Ascending aorta (tissue), 2 donors: ENCODE measurements at places on chromosomes 1 and 21.

DNA sequence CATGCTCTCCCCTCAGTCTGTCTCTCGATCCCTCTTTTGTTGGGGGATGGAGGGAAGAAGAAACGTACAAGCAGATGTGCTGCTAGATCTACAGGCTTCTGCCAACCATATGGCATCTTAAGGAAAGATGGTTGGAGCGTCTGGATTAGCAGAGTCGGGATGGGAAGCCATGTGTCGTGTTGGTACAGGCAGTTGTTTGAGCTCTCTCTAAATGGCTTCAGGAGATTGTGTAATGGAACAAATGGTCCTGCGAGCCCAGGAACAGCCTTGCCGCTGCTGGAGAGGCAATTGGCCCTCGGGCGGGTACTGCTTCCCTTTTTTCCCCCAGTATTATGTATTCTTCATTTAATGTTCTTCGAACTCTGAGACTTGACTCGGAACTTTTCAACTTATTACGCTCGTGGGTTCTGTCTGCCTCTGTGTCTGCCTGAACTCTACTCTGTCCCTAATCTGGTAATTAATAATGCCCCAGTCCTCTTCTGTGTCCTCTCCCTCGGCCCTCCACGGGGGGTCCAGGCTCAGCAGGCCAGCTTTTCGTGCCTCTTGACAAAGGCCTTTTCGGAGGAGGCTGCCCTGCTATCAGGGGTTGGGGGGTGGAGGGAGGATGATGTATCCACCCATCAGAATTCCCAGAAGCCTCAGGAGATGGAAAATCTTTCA lies 215.3 kb downstream of the SDCCAG8 start:
- no peak for DNase-seq

GRCh38 chr1:234398849-234399381 lies 25.7 kb downstream of the COA6 start:
- no peak for DNase-seq

DNA sequence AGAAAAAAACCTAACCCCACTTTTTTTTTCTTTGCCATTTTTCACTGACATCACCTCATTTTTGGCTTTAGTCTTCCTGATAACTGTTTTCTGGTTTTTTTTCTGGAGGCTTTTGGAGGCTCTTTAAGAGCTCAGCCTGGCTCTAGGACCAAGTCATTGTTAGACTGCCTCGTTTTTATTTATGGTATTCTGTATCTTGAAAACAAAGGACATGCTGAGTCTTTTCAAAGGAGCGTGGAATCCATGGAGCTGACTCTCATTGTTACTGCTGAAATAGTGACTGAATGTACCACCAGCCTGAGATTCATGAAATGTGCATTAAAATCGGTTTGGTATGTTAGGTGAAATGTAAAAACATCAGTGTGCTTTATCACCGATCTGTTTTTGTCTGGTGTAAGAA lies 28.0 kb downstream of the RASAL2 start:
- no peak for DNase-seq

GRCh38 chr1:17671314-17671705 lies 83.8 kb upstream of the ACTL8 start:
- no peak for DNase-seq

- DNase-seq, result no peak
Measured at GRCh38 chr1:95554408-95554807, 320.4 kb downstream of the RWDD3 start.

DNA sequence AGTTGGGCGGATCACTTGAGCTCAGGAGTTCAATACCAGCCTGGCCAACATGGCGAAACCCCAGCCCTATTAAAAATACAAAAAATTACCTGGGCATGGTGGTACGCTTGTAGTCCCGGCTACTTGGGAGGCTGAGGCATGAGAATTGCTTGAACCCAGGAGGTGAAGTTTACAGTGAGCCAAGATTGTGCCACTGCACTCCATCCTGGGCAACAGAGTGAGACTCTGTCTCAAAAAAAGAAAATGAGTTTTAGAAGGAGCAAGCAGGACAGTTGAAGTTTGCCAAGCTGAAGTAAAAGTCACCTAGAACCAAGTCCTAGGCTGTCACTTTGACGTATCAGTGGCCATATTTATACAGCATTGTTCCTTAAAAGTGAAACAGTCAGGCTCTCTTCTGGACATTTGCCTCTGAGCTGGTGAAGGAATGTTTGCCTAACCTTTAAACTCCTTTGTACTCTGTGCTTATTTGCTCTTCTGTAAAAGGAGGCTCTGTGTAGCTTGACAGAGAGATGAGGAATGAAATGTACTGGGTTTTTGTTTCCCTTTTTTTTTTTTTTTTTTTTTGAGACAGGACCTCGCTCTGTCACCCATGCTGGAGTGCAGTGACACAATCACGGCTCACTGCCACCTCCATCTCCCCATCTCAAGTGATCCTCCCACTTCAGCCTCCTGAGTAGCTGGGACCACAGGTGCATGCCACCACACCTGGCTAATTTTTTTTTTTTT lies 2.8 kb downstream of the RAB4A start:
- DNase-seq, result no peak
